ENCODE measurements at places on chromosomes 11 and 22.
A peak's percentile ranks its signal among the peaks of the same experiment; 100 is the strongest.

DNA sequence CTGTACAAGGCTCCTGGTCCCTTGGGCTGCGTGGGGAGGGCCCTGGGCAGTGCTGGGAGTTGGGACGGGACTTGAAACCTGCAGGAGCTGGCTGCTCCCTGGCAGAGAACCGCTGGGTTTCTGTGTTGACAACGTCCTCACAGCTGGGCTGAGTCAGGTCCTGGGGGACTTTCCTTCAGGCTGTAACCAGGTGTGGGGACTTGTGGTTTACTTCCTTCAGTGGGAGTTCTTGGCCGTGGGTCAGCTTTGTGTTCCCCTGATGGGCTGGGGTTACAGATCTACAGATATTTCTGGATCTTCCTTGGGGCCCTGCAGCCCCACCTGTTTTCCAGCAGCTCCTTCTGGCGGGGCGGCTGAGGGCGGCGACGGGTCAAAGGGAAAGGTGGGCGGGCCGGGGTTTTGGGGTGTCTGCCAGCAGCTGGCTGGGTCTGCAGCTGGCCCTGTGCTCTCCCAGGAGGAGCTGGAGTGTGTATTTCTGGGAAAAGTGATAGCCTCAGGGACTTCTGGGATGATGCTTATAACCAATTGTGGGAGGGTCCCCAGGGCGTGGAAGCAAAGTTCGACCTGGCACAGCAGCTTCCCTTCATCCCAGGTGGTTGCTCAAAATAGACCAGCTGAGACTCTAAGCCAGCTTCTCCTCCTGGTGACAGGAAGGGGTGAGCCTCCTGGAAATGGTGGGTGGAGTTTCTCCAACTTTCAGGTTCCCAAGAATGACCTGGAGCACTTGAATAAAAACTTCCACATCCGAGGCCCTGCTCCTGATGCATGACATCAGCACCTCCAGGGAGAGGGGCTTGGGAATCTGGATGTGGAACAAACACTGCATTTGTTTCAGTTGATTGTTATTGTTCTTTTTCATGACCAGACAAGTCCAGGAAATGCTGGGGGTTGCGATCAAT, 19.1 kb downstream of the ST14 start:
- DNase-seq: no peak

- DNase-seq: no peak
These were observed 23.3 kb downstream of the RFPL3 start for GRCh38 chr22:32380991-32381390.

DNA sequence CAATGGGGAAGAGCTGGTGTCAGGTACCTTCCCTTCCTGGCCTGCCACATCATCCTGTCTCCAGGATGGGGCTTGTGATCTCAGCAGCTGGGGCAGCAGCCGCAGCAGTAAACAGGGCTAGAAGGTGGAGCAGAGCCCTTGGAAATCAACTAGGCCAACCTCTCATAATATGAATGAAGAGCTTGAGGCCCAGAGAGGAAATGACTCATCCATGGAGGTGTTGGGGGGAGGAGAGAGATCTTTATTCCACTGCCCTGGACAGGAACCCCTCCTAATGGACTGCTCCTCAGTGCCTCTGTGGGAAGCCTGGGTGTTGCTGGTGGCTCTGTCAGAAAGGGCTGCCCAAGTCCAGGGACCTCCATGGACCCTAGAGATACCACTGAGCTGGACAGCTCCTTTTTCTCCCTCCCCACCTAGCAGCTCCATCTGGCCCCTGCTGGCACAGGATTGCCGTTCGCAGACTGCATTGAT, 111.8 kb downstream of the OSBP2 start:
- peak; percentile 52 for DNase-seq

DNA sequence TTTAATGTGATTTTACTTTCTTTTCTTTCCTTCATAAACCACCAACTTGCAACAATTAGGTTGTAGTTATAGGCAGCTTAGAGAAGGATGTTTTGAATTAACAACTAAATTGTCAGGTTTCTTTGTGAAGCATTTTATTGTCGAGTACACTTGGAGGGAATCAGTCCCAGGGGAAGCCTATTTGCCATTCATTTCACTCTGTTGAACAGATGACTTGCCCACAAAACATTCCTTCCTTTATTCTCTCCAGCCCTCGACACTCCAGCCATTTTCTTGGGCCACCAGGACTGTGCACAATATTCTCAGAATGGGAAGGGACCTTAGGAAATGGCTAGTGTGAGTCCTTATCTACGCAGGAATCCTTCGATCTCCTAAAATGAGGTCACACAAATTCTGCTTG, 620.6 kb downstream of the SOX6 start:
- no peak for DNase-seq

GRCh38 chr11:48134221-48134922, 82.2 kb upstream of the OR4B1 start:
- DNase-seq: no peak

Measured in keratinocyte (primary cell).